ENCODE measurements at places on chromosomes 7 and 10. TPM values are rescaled to one million over a fixed set of nuclear protein-coding genes. Genes with fewer than 3 reads are reported as not detected.

DNA sequence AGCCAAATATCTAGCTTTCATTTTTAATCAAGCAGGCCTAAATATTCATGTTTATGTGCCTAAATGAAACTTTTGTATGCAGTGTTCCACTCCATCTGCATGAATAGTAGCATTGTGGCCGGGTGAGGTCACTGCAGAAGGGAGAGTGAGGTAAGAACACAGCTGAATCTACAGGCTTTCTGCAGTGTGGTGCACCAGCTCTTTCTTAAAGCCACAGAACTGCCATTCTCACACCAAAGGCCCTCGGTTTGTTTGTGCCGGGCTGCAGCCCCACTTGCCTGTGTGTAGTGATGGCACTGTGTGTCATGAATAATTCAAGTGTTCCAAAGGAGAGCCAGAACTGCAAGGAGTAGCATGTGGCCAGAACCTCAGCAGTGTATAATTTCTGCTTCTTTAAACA is 204.1 kb downstream of the TRIL start:
- DNase-seq = peak; percentile 46

DNA sequence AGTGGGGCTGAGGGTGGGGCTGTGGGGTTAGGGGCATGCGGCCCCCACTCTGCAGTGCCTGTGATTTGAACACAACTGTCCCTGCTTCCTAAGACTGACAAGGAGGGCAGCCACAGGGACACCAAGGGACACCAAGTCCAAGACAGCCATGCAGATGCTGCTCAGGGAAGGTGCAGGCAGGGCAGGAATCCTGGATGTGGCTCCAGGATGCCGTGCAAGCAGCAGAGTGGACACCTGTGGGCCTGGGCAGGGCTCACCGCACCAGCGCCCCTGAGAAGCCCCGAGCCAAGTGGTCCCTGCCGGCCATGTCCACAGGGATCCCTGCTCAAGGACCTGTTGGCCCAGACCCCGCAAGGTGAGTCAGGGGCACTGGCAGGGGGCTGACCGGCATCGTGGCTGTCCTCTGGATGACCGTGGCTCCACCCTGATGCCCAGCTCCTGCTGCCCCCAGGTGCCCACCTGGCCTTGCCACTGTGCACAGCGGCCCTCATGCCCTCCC is 58.5 kb downstream of the STK32C start:
- no peak for DNase-seq

DNA sequence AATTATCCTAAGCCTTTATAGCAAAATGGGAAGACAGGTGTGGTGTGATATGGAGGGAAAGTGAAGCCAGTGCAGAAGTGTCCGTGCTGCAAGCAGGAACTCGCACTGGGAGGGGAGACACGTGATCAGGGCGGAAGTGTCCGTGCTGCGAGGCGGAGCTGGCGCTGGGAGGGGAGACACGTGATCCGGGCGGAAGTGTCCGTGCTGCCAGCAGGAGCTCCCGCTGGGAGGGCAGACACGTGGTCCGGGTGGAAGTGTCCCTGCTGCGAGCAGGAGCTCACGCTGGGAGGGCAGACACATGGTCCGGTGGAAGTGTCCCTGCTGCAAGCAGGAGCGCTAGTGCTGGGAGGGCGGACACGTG is 40.5 kb upstream of the PRKAR1B start:
- DNase-seq = peak; percentile 81

Gene PRLHR
- not detected for total RNA-seq

Gene ITPRID1
- total RNA-seq = not detected
